ENCODE measurements at places on chromosomes 13 and 19.

DNA sequence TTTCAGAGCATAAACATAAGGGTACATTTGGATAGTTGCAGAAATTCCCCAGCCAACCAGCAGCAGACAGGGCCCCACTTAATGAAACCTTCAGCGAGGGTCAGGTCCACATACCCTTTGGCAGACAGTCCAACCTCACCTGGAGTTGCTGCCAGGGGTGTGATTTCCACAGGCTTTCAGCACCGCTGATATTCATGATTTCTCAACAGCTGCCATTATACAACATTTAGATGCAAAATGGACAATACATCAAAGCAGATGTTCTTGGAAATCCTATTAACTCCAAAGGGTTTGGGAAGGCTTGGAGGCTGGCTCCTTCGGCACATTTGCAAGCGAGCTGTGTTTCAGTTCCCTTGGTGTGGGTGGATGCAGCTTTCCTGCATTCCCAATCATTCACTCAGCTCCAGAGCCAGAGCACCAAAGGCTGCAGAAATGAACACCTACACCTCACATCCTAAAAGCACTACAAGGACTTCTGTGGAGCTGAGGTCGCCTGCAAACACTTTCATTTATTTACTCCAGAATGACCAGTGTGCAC, 147.2 kb upstream of the VSTM2B start:
- DNase-seq: no peak

DNA sequence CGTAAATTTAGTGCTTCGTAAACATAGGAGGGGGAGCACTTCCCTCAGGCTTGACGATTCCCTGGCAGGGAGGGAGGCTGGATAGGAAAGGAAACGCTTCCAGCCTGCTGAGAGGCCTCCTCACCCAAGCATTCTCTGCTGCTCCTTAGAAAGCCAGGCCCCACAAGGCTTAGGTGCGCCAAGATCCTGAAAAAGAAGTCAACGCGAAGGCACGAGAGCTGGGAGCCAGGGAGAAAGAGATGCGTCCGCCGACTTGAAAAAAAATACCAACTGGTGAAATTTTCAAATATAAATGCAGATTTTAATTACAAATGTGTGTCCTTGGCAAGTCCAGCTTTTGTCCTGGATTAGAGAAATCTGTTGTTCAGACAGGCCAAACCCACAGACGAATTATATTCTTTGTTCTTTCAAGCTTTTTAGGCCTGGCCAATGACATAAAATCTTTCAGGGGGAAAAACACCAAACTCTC, 64.0 kb downstream of the ALOX5AP start:
- DNase-seq: no peak

- DNase-seq: no peak
Observed at GRCh38 chr19:37635076-37636056, 19.9 kb downstream of the ZFP30 start.

DNA sequence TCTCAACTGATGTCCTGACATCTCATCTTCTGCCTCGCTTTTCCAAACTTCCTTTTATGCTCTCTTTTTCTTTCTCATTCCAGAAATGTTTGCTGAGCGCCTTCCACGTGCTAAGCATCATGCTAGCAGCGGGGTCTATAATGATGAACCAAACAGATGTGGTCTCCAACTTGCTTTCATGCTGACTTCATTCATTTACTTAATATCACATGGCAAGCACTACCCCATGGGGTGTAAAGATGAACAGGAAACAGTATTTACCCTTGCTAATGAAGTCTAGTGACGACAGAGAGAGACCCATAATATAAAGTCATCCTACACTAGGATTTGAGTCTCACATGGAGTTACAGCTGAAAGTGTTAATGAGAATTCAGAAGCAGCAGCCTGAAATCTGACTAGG, 21.6 kb upstream of the URAD start:
- DNase-seq: no peak

DNA sequence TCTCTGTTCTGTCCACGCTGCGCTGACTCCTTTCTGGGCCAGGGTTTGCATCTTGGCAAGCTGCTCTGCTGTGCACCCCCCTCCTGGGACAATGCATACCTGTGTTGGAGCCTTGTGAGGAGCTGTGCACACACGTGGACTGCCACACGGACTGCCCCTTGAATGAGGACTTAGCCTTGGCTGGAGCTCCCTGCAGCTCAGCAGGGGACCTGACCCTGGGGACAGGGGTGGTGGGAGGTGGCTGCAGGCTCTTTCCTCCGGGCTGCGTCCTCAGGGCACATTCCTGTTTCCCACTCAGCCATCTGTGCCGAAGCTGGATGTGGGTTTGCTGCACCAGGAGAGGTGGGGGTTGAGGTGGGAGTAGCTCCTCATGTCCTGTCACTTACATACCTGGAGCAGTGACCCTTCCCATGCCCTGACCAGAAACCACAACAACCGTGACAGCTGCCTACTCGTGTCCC, 8.2 kb downstream of the RAB11B start:
- DNase-seq: no peak

GRCh38 chr13:74921326-74921725, 560.6 kb downstream of the TBC1D4 start:
- DNase-seq: no peak

All from MM.1S (cell line).